AG10803 (cell line): ENCODE measurements at places on chromosomes 12 and 14.

DNA sequence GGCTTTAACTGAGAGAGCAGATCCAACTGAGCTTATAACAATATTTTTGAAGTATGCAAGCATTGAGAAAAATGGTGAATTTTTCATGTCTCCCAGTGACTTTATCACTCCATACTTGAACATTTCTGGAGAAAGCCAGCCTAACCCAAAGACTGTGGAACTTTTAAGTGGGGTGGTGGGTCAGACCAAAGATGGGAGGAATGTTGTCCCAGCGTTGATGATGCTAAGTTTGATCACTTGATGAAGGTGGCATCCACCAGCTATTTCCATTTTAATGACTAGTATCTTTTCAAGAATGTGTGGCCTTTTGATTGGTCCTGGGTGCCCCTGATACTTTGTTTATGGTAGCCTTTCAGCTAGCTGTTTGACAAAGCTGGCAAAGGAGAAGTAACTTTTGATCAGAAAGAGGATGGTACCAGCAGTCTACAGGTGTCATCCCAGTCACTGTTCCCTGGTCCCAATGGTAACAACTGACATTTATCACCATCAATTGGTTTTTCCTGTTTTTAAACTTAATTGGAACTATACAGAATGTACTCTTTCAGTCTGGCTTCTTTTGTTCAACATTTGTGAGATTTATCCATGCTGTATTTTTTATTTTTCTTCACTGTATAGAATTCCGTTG is 14.2 kb downstream of the SINHCAF start:
- no peak for DNase-seq

DNA sequence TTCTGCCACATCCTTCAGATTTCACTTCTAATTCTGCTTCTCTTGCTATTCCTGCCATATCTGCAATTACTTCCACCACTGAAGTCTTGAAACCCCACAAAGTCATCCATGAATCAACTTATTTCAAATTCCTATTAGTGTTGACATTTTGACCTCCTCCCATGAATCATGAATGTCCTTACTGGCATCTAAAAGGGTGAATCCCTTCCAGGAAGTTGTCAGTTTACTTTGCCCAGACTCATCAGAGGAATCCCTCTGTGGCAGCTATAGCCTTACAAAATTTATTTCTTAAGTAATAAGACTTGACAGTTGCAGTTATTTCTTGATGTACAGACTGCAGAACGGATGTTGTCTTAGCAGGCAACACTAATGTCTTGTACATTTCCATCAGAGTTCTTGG is 162.9 kb downstream of the PCNX1 start:
- DNase-seq = no peak

DNA sequence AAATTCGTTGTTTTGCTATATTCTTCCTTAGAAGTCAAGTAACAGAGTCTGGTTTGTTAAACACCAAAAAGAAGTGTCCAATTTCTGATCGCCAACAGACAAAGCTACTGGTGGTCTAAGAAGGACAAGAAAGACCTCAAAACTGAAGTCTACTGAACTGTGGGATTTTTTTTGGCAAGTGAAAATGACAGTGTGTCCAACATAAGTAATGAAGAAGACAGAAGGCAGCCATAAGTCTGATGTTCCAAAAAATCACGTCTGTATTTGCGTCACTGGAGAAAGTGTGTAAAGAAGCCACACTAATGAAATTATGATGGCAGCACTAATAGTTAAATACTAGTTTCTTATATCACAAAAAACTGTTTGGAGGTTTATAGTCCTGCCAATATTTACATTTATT is 32.6 kb downstream of the WASHC3 start:
- no peak for DNase-seq

- no peak for DNase-seq
Measured at GRCh38 chr14:22255017-22255950, 333.7 kb downstream of the DAD1 start.

- DNase-seq = no peak
Measured at GRCh38 chr14:80776657-80777056, 164.9 kb downstream of the CEP128 start.

DNA sequence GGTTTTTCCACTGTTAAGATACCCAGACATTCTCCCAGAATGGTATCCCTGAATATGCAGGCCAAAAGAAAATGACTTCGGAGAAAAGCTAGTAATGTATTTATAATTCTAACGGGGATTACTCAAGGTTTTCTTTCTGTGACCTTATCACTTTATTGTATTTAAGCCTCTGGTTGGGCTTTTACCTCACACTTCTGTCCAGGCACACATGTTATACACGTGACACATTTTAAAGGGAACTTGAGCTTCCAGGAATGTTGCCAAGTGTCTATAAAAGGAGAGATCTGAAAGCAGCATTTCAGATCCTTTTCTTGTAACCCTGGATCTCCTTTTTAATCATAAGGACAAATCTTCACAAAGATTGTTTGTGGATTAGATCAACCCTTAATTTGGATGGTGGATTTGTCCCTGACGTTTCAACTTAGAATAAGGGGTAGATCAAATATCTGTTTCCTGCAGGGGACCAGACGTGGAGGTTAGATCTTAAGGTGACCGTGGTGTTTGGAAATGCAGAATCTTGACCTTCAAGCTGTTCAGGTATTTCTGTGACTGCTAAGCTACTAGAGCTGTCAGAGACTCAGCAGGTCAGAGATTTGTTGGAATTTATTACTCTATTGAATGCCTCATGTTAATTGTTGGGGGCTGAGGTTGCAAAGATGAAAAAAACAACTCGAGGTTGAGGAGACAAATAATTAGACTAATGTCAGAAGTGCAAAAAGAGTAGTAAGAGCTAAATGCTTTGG is 1.5 kb downstream of the CIPC start:
- peak; percentile 77 for DNase-seq

DNA sequence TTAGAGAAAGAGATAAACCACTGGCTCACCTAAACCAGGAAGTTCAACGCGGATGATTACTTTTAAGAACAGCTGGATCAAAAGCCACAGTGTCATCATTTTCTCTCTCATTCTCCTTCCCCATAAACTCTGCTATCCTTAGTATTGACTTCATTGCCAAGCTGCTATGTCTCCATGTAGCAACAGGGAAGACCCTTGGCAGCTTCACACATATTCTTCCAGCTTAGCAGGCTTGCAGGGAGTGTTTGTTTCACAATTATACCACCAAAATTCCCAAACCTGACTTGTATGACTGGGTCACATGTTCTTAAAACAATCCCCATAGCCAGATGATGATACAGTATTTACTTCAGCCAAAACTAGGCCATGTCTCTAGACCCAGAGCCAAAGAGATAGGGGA is 235.5 kb downstream of the PAWR start:
- DNase-seq = peak; percentile 65

GRCh38 chr12:64451687-64452558 is at the start of gene TBK1:
TBK1 (plus strand) TSS chr12:64452120; CDS start chr12:64455871, 3,751 bp downstream.
- peak; percentile 83 for DNase-seq

DNA sequence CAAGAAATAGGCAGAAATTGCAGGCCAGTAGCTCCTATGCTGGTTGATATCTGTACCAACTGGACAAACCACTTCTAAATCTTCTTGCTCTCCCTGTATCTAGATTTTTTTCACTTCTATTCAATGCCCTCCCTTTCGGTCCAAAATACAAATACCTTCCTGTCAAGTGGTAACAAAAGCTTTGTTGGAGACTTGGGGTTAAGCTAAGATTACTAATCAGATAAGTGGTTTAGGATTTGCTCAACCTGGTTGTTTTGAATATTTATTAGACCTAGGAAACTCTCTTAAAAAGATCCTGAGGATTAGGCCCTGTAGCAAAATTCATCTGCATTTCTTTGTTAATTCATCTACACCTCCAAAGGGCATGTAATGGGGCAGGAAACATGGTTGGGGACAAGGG is 410.1 kb downstream of the NAV3 start:
- no peak for DNase-seq

DNA sequence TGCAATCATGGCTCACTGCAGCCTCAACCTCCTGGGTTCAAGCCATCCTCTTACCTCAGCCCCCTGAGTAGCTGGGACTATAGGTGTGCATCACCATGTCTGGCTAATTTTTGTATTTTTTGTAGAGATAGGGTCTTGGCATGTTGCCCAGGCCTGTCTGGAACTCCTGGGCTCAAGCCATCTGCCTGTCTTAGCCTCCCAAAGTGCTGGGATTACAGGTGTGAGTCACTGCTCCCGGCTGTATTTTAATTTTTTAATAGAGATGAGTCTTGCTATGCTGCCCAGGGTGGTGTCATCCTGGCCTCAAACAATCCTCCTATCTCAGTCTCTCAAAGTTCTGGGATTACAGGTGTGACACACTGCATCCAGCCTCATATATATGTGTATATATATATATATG is 31.7 kb upstream of the GPRC5A start:
- no peak for DNase-seq

DNA sequence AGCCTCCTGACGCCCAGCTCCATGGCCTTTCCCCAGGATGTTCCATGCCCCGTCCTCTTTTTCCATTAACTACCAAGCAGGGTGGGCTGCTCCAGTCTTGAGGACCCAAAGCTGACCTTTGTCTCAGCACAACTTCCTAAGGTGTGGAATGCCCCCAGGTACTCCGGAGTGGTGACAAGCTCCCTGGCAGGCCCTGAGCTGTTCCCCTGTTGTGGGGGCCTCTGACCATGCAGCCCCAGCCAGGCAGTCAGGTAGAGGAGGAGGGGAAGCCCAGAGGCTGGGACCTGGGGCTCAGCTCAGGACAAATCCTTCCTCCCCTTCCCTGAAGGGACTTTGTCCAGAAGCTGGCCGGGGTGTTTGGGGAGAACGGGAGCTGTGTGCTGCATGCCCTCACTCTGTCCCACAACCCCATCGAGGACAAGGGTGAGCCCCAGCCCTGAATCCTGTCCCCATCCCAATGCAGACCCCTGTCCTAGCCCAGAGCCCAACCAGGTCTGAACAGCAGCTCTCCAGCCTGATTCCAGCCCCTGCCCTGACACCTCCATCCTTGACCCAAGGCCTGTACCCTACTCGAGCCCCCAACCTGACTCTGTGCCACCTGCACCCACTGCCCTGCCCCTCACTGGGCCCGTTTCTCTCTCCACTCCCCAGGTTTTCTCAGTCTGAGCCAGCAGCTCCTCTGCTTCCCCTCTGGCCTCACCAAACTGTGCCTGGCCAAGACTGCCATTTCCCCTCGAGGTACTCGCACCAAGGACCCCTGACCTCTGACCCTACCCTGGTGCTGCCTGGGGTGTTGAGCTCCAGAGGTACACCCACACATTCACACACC is 4.4 kb downstream of the CARMIL3 start:
- no peak for DNase-seq

- no peak for DNase-seq
Measured at GRCh38 chr12:84464616-84465015, 448.0 kb downstream of the SLC6A15 start.

GRCh38 chr12:29346769-29347421 is 34.1 kb downstream of the ERGIC2 start:
- DNase-seq = no peak

- no peak for DNase-seq
Measured at GRCh38 chr12:51200806-51201205, 17.1 kb downstream of the POU6F1 start.

DNA sequence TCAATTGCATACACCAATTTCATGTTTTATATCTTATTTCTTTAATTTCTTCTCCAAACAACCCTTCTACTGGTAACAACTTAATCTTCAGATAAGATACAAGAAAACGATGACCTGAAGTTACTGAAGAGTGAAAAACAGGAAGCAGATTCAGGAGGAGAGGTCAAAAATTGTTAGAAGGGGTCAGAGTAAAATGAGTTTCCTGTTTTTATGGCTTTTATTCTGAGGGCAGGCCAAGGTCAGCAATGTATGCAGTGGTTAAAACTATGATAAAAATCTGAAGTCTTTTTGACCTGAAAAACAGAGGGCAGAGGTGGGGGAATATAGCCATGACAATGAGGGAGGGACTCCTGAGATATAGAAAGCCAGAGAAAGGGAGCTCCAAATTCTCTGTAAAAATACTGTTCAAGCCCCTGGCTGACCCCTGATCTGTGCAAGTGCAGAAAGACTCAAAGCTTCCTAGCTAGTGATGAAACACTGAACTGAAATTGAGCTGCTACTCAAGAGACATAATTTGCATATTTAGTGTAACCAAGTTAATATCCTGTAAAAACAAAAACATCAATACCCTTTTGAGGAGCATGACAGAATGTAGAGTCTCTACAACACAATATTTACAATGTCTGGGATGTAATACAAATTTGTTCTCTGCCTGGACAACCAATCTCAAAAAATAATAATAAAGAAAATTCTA is 514.3 kb upstream of the SEL1L start:
- no peak for DNase-seq

DNA sequence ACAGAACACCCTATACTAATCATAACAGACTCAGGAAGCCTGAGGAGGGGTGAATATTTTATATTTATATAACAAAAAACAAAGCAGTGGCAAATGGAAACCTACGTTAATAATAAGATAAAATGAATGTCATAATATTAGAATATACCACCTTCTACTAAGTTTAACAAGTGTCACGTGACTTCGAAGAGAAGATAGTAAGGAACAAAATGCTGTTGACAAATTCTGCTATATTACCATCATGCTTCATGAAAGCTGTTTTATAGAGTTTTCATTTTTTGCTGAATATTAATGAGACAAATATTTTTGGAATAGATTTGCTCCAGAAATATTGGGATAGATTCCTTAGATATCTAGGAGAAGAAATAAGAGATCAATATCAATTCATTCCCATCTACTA is 450.6 kb upstream of the DCN start:
- DNase-seq = no peak

- no peak for DNase-seq
Measured at GRCh38 chr14:44732144-44732543, 225.1 kb upstream of the FSCB start.

DNA sequence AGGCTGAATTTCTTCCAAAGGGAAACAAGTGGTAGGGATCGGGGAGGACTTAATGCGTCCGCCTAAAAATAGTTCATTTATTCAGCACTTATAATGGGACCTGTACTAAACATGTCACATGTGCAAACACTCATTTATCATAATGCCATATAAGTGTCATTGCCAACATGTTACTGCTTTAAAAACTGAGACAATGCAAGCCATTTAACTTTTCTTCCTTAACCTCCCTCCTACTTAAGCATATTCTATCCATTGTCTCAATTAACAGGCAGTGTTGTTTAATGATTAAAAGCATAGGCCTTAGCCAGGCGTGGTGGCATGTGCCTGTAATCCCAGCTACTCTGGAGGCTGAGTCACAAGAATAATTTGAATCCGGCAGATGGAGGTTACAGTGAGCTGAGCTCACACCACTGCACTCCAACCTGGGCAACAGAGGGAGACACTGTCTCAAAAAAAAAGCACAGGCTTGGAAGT is 13.5 kb upstream of the SCFD1 start:
- peak; percentile 43 for DNase-seq

GRCh38 chr14:74239848-74240793 is 872 bp downstream of the VSX2 start:
- no peak for DNase-seq

DNA sequence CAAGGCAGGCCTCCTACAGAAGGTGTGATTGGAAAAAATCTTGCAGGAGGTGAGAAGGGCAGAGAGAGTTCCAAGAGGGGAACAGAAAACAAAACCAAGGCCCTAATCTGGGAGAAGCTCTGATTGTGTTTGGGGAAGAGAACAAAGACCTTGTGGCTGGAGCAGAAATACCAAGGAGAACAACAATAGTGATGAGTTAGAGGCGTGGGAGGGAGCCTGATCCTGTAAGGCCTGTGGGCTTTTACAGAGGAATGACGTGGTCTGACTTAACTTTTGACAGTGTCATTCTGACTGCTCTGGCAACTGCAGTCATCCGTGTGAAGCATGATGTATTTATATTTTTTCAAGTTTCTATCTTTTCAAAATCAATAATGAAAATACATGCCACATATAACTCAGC is 200.6 kb downstream of the ANO4 start:
- DNase-seq = peak; percentile 37
